T-helper 22 cell (primary cell): ENCODE measurements at places on chromosomes 7 and 10.

- no peak for DNase-seq
These were observed 1.8 kb downstream of the KCNIP2 start for GRCh38 chr10:101841826-101842225.

DNA sequence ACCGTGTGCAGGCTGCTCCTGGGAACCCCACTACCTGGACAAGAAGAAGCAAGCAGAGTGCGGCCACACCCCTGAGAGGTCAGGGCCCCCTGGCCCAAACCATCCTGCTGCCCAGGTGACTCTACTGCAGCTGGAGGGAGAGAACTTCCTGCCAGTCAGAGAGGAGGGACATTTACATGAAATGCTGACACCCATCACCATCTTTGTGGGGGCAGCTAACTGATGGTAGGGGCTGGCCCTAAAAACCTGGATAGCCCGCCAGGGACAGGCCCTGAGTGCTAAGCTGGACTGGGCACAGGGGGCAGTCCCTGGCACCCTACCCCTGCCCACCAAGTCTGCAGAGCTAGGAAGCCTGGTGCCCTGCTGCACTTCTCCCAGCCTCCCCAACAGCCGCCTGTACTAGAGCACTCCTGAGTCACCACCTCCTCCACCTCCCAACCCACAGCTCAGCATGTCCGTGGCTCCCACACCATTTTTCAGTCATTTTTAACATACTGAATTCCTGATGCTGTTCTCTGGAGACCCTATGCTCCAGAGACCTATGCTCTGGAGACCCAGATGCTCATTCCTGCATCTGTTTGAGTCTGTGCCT lies 27.5 kb downstream of the DPCD start:
- DNase-seq = no peak

DNA sequence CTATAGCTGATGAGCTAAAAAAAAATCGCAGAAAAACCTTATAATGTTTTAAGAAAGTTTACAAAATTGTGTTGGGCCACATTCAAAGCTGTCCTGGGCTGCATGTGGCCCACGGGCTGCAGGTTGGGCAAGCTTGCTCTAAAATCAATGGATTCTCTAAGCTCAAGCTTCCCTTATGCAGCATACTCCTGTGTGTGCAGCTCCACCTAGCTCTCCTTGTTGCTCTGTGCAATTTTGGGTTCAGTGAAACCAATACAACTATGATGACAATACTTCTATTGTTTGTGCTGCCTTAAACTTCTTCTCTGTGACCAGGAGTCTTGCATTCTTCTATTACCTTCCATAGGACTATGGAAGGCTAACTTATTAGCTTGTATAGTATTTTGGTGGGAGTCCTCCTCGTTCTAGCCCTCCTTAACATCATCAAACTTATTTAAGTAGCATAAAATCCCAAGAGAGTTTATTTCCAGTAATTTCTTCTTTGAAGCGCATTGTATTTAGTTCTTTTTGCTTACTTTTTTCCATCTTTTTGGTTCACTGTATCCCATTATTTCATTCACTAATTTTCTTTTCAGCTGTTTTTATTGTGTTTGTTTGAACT lies 170.9 kb upstream of the SMIM30 start:
- no peak for DNase-seq

- DNase-seq = no peak
These were observed 543.8 kb downstream of the ARL4A start for GRCh38 chr7:13231216-13231615.

GRCh38 chr10:22486431-22486830 lies 141.1 kb downstream of the SPAG6 start:
- no peak for DNase-seq
